ENCODE measurements at places on chromosomes 1 and 21.

- no peak for DNase-seq
Observed at GRCh38 chr1:109733236-109733870, 7.5 kb downstream of the GSTM3 start.

DNA sequence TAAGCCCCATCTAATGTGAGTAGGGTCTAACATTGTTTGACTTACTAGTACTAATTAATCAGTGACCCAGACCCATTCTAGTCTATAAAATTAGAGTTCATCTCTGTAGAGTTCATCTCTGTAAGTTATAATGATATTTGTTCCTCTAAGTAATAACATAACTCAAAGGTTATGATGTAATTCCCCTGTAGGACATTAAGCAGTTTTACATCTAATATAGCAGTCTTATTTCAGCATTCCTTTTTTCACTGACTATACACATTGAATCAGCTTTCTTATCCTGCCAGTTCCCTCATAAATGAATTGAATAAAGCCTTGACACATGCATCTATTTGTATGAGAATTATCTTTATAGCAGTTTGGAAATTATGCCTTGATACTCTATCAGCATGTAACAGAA, 90.9 kb downstream of the SH3GLB1 start:
- no peak for DNase-seq

DNA sequence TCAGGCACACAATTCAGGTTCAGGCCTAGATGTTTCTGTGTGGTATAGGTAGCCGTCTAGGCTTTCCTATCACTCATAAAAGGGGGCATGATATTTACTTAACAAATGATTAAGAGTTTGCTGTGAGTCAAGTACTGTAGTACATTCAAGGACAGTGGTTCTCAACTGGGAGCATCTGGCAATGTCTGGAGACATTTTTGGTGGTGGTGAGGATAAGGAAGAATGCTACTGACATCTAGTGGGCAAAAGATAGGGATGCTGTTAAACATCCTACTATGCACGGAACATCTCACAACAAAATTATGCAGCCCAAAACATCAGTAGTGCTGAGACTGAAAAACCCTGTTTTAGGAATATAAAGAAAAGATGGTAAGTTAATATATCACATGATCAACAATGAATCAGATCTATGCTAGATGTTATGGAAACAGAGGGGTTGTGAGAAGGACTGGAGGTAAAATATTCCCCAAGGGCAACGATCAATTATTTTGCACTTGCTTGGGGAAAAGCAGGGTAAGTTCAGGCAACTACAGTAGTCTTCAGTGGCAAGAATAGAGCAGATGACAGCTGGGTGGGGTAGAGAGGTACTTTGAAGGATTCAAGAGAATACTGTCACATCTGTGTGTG, 4.9 kb downstream of the DNTTIP2 start:
- no peak for DNase-seq

DNA sequence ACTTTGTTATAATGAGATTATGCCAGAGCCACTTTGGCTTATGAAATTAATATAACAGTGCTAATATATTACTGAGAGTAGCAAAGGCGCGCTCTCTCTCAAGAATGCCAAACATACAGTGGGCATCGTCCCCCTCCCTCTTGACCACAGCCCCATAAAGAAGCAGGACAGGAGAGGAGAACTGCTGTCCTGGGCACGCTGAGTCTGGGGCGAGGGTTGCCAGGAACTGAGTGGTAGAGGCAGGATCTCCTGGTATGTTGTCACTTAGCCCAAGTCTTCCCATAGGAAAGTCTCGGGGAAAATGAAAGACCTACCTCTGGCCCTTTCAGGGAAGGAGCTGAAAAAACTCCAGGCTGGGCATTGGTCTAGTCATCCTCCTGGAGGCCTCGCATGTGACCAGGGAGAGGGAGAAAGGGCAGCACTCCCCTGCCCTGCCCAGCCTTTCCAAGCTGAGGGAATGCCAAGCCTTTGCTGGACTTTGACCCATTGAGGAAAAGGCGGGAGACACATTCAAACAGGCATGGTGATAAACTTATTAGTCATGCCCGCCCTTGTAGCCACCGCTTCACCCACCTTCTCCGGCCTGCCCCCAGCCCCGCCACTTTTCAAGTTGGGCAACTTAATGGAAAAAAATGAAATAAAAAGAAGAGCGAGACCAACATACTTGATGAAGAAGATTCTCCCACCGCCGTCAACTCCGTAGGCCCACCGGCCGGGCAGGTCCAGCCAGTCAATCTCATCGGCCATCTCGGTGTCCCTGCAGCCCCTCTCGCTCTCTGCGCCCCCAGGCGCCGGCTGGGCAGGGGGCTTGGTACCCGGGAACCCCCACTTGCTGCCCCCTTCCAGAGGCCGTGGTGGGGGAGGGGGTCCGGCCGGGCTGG, 17.4 kb upstream of the PLEKHA6 start:
- no peak for DNase-seq

DNA sequence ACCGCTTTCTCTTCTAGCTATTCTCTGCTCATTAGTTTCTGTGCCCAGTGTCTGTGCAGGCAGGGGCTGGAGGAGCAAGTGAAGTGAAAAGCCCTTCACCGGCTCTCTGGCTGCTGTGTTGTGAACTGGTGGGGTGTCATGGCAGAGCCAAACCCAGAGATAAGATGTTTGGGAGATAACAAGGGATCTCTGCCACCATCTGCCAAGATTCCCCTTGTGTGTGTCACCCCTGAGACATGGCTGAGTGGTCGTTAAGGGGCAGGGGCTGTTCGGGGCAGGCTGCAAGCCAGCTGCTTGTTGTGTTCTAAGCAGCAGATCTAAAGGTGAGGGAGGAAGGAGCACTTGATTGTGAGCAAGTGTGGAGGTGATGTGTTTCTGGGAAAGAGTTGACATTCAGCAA, 24.5 kb downstream of the CNIH3 start:
- no peak for DNase-seq

DNA sequence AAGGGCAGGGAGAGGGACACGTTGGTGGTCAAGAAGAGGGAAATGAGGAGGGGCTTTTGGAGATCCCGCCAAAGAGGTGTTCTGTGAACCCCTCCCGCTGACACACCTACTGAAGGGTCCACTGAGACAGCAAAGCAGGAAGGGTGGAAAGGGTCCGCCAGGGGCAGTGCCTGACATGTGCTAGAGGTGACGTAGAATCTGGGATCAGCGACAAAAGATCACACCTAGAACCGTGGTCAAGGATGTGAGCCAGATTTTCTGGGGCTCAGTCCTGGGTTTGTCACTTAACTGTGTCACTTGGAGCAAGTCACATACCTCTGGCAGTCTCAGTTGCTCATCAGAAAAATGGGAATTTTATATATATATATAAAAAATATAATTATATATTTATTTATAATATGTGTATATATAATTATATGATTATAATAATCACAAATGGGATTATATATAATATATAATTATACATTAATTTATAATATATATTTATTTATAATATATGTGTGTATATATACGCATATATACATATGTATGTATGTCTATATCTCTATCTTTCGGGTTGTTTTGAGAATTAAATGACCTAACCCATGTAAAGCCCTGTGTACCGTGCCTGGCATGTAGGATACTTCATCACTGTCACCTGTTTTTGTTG, 35.0 kb upstream of the ATP5PO start:
- DNase-seq: no peak

GRCh38 chr1:238226810-238227209, 336.1 kb upstream of the ZP4 start:
- DNase-seq: no peak

DNA sequence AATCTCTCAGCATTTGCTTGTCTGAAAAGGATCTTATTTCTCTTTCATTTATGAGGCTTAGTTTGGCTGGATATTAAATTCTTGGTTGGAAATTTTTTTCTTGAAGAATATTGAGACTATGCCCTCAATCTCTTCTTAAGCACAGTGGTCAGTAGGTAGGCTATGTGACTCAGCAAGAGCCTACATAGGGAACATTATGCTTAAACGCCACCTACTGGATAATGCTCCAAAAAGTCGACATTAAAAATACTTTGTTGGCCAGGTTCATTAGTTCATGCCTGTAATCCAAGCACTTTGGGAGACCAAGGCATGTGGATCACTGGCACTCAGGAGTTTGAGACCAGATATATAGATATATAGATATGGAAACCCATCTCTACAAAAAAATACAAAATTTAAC, 678.0 kb upstream of the USP24 start:
- DNase-seq: no peak

DNA sequence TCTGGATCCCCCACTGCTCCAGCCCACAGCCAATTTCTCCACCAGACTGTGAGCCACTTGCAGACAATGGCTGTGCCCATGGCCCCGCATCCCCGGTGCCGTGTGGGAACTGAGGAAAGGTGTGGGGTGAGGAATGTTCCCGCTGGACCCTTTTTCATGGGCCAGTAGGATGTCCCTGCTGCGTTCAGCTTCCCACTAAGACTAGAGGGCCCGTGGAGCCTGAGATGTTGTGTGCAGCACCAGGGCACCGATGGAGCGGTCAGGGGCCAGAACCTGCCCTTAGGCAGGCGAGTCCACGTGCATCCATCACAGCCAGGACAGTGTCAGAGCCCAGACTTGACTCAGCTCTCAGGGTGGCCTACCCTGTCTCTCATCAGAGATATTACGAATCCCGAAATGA, 105.7 kb upstream of the COL6A1 start:
- DNase-seq: no peak

GRCh38 chr1:87805666-87806378, 477.1 kb downstream of the LMO4 start:
- DNase-seq: no peak

GRCh38 chr1:38062361-38063288, 16.0 kb upstream of the POU3F1 start:
- DNase-seq: no peak

DNA sequence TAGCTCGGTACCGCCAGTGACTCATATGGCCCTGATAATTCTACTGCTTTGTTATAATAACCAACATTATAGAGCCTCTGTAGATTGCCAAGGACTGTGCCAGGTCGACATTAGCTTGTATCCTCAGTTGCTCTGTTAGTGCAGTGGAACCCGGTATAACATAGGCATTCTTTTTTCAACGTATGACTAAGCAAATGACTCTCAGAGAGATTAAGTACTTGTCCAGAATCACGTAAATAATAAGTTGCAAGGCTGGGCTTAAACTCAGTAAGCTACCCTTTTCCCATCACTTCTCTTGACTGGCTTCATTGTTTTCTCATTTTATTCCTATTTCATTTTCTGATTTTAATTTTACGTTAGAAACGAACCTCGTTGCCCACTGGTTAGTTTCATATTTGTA, 85.1 kb downstream of the UBE4B start:
- DNase-seq: no peak

Data from stimulated activated CD8-positive, alpha-beta memory T cell treated with anti-CD3 and anti-CD28 coated beads, Interleukin-4, amount 100 ng/mL, for 4 hours (primary cell).